ENCODE measurements at places on chromosomes 1 and 21. TPM values are rescaled to one million over a fixed set of nuclear protein-coding genes. Genes with fewer than 3 reads are reported as not detected.

DNA sequence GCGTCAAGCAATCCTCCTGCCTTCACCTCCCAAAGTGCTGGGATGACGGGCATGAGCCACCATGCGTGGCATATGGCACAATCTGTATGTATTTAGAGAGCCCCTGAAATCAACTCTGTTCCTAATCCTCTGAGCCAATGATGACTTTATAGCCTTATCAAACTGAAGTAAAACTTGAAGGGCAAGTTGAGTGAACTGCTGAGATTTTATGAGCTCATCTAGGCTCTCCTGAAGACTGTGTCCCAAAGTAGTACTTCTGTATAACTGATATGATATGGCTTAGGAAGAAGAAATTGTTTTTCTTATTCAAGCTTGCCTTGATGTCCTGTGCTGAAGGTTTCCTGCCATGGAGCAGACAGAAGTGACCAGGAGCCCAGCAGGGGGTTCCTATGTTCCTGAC is 23.7 kb upstream of the NKAIN1 start:
- DNase-seq = no peak

SLC39A1 gene
- 77.6 TPM for total RNA-seq

NCMAP gene
- 0.16 TPM for total RNA-seq

GRCh38 chr1:15954316-15954715 is 21.6 kb downstream of the ZBTB17 start:
- DNase-seq = no peak

DNA sequence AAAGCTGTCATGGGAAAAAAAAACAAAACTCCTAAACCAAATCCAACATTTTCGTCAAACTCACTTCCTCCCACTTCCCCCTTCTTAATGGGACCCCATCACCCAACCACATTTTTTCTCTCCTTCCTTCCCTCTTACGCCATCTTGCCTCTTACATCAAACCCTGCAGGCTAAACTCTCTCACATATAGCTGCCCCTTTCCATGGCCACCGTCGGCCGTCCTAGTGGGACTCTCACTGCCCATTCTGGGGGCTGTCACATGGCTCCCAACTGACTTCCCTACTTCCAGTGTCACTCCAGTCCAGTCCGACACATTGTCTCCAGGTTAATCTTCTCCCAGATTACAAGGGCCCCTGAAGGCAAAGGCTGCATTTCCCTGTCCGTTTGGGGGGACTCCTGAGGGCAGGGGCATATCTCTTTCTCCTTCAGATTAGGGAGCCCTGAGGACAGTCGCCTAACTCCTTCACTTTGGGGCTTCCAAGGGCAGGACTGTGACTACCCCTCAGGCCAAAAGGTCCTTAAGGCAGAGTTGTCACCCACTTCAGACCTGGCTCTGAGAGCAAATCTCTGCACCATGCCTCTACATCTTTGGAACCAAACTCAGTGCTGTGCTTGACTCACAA is 658 bp downstream of the UBXN11 start:
- no peak for DNase-seq

DNA sequence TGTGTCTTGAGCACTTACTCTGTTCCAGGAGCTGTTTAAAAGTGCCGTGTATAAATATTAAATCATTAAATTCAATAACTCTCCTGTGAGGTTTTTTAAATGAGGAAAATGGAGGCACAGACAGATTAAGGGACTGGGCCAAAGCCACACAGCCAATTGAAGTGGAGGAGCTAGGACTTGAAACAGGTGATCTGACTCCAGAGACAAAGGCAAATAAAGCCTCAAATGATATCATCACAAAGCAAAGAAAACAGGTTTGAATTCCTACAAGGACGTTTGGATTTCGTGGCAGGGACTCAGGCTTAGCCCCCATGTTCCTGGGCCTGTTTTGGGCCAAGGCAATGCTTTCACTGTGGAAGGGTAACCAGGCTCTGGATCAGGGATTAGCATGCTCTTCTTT is 45.2 kb upstream of the DMBX1 start:
- DNase-seq = no peak

COL6A2 gene
- 350 TPM for total RNA-seq

GRCh38 chr1:228885845-228886244 is 150.6 kb downstream of the RHOU start:
- DNase-seq = no peak

- DNase-seq = no peak
Observed at GRCh38 chr21:37575580-37575979, 209.0 kb downstream of the DYRK1A start.

- no peak for DNase-seq
Observed at GRCh38 chr1:168982778-168983177, 123.7 kb upstream of the ATP1B1 start.

DNA sequence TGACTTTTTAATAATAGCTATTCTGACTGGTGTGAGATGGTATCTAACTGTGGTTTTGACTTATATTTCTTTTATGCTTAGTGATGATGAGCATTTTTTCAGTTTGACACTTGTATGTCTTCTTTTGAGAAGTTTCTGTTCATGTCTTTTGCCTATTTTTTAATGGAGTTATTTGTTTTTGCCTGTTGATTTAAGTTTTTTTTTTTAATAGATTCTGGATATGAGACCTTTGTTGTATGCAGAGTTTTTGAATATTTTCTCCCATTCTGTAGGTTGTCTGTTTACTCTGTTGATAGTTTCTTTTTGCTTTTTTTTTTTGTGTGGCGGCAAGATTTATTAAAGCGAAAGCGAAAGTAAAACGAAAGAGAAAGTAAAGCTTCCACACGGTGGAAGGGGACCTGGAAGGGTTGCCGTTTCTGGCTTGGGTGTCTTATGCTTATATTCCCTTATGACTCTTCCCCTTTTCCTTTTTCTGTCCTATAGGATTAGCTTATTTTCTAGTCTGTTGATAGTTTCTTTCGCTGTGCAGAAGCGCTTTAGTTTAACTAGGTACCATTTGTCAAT is 67.6 kb downstream of the TBX19 start:
- DNase-seq = no peak

PRAMEF17 gene
- total RNA-seq = not detected

GABPB2 gene
- total RNA-seq = 15.6 TPM

- DNase-seq = no peak
Observed at GRCh38 chr21:29166323-29166722, 35.9 kb downstream of the MAP3K7CL start.

- DNase-seq = no peak
Observed at GRCh38 chr1:210099921-210100320, 132.7 kb upstream of the SERTAD4 start.

- no peak for DNase-seq
Observed at GRCh38 chr1:223230161-223230881, 87.3 kb upstream of the TLR5 start.

- DNase-seq = no peak
Observed at GRCh38 chr1:214219902-214220301, 61.1 kb upstream of the SMYD2 start.

- DNase-seq = peak; percentile 38
Observed at GRCh38 chr1:32742199-32742947, 39.8 kb upstream of the SYNC start.

TRAPPC3 gene
- 64.2 TPM for total RNA-seq

DNA sequence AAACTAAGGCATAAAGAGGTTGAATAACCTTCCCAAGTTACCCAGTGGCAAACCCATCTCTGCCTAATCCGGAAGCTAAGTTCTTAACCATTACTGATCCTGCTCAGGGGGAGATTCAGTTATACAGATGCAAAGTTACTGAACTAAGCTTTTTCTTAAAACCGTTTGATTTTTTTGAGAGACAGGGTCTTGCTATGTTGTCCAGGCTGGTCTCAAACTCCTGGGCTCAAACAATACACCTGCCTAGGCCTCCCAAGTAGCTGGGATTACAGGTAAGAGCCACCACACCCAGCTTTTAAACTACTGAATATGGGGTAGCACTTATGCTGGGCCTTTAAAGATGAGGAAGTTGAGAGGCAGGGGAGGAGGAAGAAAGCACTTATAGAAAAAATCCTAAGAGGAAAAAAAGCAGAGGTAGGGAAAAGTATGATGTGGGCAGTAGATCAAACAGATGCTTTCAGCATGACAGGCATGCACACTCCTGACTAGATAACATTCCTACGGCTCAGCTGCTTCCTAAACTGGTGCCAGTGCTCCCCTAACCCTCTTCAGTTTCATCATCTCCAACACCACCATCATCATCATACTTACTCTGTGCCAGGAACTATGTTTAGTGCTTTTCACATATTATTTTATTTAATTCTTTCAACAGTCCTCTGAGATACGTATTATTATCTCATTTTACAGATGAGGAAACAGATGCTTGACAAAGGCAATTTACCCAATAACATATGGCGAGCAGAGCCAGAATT is 5.8 kb downstream of the PAFAH2 start:
- DNase-seq = no peak

KPRP gene
- total RNA-seq = not detected

DNA sequence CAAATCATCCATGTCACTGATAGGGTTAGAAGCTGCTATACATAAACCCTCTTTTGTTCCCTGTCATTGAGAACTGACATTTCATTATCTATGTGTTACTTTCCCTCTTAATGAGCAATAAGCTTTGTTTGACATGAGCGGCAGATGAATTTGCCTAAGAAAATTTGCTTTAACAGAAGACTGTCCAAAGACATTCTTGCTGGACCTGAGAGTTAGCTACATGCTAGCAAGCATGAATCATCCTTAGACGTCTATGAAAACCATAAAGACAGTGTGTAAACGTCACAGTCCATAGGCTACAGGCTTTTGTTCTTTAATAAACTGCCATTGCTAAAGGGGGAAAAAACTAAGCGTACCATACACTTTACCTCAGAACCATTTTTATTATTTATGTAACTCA is 73.1 kb downstream of the TNFSF4 start:
- DNase-seq = no peak

GRCh38 chr1:1132042-1132950 is 16.4 kb upstream of the C1orf159 start:
- DNase-seq = no peak

GRCh38 chr21:40386294-40386911 is 460.6 kb downstream of the DSCAM start:
- peak; percentile 64 for DNase-seq

GRCh38 chr1:23023174-23023845 is 4.0 kb downstream of the KDM1A start:
- no peak for DNase-seq

DNA sequence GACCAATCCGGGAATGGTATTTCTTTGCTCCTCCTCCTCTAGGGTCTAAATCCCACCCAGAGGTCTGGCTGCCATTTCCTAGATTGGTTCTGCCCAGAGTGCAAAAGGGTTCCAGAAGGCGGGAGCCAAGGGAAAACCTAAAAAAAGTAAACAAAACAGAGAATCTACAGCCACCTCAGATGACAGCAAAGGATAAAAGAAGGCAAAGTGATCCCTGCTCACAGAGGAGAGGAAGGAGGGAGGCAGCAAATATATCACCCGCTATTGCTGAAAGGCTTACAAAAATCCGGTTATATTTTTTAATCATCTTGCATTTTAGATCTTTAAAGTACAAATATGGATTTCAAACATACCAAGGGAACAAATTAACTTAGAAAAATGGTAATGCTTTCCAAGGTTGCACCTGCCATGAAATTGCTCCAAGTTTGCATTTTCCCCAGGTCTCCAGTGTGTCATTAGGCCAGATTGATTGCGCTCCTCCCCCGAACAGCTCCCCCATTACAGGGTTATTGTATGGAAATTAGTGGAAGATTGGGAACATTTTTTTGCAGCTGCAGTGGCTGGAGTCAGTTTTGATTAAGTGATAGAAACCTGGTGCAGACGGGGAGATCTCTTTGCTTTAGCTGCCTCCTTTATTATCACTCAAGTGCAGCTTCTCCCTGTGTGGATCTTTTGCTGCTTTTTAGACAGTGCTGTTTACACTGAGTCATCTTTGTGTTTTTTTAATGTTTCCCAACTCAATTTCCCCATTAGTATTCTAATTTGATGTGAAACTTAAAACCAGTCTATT is 280.5 kb upstream of the CAMK1G start:
- DNase-seq = no peak

CCDC17 gene
- 1.2 TPM for total RNA-seq

DNA sequence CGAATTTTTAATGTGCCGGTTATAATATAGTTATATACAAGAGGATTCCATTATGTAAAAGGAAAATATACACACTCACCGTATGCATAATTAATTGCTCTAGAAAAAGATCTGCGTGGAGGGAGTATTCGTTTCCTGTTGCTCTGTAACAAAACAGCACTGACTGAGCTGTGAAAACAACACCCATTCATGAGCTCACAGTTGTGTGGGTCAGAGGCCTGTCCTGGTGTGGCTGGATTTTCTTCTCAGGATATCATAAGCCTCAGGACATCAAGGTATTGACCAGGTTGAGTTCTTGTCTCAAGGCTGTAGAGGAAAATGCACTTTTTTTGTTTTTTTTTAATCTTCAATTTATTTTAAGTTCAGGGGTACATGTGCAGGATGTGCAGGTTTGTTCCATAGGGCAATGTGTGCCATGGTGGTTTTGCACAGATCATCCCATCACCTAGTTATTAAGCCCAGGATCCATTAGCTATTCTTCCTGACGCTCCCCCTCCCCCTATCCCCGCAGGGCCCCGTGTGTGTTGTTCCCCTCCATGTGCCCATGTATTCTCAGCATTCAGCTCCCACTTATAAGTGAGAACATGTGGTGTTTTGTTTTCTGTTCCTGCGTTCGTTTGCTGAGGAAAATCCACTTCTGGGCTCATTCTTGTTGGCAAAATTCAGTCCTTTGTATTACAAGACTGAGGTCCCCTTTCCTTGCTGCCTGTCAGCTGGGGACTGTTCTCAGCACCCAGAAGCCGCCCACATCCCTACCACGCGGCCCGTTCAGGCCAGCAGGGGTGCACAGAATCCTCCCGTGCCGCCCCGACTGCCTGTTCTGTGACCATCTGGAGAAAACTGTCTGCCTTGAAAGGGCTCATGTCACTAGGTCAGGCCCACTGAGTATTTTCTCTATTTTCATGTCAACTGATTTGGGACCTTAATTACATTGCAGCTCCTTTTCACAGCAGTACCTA is 87.4 kb upstream of the ERRFI1 start:
- DNase-seq = no peak

GRCh38 chr1:76862447-76862846 is 4.8 kb upstream of the ST6GALNAC5 start:
- DNase-seq = no peak

SPRR2E gene
- total RNA-seq = not detected

DNA sequence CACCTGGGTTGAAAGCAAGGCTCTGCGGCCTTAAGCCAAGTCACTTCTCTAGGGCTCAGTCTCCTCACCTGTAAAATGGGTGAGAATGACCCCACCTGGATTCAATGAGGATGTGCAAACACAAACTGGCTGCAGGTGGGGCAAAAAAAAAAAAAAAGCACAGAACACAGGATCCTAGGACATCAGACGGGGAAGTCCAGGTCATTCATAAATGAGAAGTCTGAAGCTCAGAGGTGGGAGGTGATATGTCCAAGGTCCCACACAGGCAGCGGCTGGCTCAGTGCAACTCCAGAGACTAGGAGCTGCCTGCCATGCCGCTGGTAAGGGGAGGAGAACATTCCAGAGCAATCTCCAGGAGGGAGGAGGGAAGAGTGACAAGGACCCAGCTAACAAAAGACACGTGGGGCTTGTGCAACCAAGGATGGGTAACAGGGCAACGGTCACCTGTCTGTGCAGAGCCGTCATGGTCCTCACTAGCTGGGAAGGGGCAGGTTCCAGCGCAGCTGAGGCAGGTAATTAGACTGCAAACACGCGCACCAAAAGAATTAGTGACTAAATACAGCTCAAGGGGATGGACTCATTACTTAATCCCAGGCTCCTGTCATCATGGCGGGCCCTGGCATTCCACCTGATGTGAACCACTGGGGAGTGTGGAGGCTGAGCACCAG is 19.5 kb downstream of the IFFO2 start:
- DNase-seq = no peak
